ENCODE measurements at places on chromosomes 11 and 22.

GRCh38 chr22:46637711-46638600 is 17.8 kb downstream of the GRAMD4 start:
- no peak for DNase-seq

DNA sequence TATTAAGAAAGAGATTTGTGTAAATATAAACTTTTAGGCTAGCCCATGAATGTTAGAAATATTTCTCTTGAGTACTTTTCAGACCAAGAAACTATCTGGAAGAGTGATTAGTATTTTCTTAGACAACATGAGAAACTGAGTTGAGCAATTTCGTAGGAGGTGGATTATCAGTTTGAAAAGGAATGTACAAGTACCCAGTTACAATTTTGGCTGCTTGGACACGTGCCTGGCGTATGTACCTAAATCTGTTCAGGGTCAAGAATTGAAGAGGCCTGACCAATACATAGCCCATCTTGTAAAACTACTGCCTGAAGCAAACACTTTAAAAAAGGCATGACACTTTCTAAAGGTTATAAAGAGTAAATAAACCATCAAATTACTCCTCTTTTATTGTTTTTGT is 71.1 kb downstream of the CCDC73 start:
- no peak for DNase-seq

GRCh38 chr22:23579870-23580575 is at the start of gene IGLL1:
TSS of gene IGLL1 (minus strand) at chr22:23580290. CDS start at chr22:23580190, 100 bp downstream.
- DNase-seq, result no peak

DNA sequence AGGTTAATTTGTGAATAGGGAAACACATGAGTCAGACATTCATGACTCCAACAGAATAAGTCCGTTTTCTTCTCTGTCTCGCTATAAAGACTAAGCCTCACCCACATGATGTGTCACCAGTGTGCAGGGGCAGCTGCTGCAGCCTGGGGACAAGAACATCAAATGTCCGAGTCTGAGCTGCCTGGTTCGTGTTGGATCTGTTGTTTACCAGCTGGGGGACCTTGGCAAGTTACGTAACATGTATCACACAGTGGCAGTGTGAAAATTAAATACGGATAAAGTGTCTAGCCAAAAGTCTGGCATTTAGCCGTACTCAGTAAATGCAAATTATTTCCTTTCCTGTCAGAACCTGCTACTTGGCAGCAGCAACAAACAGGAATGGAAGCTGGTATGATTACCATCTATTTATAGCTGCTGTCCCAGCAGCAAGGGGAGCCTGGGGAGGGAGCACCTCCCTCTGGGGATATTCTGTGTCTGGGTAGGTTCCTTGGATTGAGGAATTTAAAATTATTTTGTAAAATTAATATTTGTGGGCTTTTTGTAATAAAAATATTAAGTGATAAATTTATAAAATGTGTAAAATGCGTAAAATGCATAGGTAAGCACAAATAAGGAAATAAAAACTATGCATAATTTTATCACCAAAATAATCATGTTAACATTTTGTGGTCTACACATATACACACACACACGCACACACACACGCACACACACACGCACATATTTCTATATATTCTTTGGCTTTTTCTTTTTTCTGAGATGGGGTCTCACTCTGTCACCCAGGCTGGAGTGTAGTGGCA is 1.3 kb upstream of the CLDN25 start:
- peak; percentile 5 for DNase-seq

DNA sequence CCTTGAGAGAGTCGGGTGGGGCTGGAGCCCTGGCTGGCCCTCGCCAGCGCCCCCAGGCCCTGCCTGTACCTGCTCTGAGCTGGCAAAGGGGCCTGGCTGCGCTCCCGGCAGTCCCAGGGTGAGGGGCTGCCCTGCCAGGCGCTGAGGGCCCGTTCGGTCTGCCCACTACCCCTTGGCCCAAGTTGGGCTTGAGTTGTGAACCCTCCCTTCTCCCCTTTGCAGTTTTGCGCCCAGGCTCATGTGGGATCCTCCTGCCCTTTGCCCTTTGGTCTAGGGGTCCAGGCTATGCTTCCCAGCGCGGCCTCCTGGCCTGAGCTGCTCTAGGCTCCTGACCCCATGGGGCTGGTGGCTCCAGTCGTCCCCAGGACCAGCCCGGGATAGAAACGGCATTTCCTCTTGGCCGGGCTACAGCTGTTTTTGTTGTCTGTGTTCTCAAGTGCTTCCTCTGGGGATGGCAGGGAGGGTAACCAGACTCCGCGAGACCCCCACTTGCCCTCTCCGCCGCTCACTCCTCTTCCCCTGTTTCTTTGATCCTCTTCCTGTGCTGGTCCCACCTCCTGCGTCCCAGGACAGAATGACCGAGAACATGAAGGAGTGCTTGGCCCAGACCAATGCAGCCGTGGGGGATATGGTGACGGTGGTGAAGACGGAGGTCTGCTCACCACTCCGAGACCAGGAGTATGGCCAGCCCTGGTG is 34.9 kb downstream of the PRDM11 start:
- no peak for DNase-seq

- no peak for DNase-seq
These were observed 58.9 kb downstream of the SHANK2 start for GRCh38 chr11:71193431-71193830.

- no peak for DNase-seq
These were observed 82.1 kb downstream of the FBLN1 start for GRCh38 chr22:45584621-45585436.

DNA sequence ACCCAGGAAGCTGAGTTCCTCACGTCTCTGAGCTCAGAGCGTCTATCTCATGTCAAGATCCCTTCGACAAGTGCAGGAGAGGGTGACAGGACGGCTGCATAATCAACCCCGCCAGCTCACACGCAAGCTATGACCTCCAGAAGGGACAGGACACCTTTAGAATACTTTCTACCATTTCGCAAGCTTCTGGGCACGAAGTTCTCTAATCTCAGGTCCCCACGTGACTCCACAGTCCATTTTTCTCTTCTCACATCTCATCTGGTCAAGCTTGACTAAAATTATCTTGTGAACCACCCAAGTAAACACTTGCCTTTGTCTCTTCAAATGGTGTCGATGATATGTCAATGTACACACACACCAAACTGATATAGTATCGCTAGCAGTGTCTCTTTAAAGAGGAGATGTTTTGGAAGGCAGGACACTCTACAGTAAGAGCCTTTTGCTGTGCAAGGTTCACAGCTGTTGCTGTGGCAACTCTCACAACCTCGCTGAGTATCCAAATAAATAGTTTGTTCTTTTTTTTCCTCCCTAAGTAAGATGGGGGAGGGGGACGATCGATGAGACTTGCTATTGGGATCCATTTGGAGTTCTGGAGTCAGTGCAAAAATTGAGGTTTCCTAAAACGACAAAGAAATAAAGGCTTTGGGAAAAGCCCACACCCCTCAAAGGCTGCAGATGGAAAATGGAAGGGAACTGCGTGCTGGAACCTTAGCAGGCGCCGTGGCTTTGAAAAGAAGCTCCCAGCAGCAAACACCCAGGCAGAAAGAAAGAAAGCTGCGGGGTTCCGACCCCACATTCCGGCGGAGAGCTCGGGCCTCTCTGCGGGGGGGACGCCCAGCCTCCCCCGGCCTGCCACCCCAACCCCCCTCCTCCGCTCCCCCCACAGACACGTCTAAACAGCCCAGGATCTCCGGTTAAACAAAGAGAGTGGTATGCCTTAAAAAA is 215.4 kb upstream of the UBASH3B start:
- no peak for DNase-seq

DNA sequence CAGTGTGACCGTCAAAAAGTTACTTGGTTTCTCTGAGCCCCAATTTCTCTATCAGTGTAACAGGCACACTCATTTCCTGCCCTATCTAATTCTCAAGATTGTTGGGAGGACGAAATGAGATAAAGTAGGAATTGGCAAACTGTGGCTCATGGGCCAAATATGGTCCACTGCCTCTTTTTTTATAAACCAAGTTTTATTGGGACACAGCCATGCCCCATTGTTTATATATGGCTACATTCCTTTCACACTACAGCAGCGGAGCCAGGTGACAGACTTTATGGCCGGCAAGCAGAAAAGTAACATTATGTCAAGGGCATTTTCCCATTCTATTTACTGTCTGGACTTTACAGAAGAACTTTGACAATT is 116.7 kb upstream of the TIMP3 start:
- no peak for DNase-seq

- DNase-seq, result no peak
These were observed 221.1 kb upstream of the NARS2 start for GRCh38 chr11:78795621-78796261.

DNA sequence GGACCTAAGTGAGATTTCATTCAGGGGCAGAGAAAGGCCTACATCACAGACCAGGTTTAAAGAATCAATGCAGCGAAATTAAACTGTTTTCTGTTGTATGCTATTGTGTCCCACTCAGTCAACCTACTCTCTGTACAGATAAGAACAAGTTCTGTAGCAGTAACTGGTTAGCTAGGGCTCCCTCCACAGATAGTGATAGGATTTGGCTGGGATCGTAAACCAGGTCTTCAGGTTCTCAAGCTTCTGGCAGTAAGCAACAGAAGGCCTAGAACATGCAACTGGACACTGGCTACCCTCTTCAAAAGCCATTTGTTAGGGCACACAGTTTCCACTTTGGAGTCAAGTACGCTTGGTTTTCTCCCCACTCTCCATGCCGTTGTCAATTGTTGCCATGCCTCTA is 69.2 kb downstream of the GDPD4 start:
- DNase-seq, result no peak

DNA sequence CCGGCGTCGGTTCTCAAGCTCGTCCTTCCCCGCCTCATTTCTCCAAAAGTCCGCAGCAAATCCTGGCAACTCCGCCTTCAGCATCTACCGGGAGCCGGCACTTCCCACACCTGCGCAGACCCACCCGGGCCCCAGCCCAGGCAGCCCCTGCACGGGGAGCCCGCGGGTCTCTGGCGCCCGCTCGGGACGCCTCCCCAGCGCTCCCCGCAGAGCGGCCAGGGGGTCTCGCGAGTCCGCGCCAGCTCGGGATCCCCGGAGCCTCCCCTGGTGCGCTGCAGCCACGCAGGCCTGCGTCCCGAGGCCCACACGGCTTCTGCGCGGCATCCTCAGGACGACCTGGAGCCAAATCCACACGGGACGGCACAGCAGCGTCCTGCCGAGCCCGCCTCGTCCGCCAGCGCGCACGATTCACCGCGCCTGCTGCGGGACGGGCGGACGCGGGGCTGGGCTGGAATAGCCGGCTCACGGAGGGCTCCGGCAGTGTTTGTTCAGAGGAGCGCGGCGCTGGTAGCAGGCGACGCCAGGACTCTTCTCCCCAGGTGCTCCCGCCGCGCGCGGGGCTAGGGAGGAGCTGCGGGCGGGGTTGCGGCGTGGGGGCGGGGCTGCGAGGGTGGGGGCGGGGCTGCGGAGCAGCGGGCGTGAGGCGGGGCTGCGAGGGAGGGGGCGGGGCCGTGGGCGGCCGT is 816 bp upstream of the PHRF1 start:
- DNase-seq, result peak; percentile 79

GRCh38 chr11:131070365-131070764 is 154.1 kb upstream of the SNX19 start:
- DNase-seq, result no peak

GRCh38 chr11:129281471-129282415 is 89.6 kb upstream of the ARHGAP32 start:
- DNase-seq, result no peak

- DNase-seq, result peak; percentile 69
These were observed 11.3 kb upstream of the GDPD5 start for GRCh38 chr11:75536786-75537641.

DNA sequence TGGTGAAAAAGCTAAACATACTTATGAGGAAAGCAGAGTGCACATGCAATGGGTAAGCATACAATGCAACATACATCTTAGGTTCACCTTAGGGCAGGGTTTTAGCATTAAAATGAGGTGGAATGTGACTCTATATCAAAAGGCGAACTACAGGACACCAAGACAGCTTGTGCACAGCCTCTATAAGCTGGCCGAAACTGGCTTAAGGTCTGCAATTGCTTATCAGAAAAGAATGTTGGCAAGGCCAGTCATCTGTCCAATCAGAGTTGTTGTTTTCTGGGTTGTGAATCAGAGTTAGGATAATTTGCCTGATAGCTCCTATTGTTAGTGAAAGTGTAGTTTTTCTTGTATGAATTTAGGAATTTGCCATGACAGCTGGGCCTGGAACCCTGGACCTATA is 76.5 kb downstream of the LRRC4C start:
- DNase-seq, result no peak

DNA sequence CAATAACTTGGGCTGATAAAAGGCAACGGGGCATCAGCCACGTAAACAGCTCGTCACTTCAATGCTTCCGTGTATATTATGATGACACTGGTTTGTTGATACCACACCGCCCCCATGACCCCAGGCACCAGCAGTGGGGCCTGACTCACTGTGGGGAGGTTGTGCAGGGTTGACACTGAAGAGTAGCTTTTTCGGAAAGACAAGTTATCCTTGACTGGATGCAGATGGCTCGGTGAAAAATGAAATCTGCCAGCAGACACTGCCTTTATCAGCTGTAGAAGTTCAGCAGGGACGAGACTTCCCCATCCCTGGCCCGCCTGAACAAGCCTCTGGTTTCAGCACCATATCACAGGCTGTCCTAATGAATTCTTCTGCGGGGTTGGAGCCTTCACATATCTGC is 55.6 kb downstream of the WT1 start:
- no peak for DNase-seq

- no peak for DNase-seq
These were observed 353.7 kb downstream of the INSC start for GRCh38 chr11:15468466-15468865.

GRCh38 chr22:48961705-48962104 is 866.0 kb downstream of the BRD1 start:
- no peak for DNase-seq

GRCh38 chr11:65169164-65169641 is 830 bp upstream of the SPDYC start:
- DNase-seq, result no peak

- no peak for DNase-seq
These were observed 6.4 kb downstream of the BAIAP2L2 start for GRCh38 chr22:38104084-38104483.
